ENCODE measurements at places on chromosomes 13 and 19. TPM values are rescaled to one million over a fixed set of nuclear protein-coding genes. Genes with fewer than 3 reads are reported as not detected.
A peak's percentile ranks its signal among the peaks of the same experiment; 100 is the strongest.

DNA sequence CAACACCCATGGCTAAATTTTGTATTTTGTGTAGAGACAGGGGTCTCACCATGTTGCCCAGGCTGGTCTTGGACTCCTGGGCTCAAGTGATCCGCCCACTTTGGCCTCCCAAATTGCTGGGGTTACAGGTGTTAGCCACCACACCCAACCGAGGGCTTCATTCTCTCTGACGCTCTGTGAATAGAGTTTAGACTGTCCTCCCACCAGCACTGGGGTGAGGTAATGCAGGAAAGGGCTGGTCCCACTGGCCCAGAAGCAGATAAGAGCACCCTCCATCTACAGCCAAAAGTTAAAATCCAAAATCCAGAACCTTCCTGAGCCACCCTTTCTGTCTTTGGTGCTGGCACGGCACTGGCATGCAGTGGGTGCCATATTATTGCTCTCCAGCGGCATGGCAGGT, 31.8 kb upstream of the HOMER3 start:
- no peak for DNase-seq

DNA sequence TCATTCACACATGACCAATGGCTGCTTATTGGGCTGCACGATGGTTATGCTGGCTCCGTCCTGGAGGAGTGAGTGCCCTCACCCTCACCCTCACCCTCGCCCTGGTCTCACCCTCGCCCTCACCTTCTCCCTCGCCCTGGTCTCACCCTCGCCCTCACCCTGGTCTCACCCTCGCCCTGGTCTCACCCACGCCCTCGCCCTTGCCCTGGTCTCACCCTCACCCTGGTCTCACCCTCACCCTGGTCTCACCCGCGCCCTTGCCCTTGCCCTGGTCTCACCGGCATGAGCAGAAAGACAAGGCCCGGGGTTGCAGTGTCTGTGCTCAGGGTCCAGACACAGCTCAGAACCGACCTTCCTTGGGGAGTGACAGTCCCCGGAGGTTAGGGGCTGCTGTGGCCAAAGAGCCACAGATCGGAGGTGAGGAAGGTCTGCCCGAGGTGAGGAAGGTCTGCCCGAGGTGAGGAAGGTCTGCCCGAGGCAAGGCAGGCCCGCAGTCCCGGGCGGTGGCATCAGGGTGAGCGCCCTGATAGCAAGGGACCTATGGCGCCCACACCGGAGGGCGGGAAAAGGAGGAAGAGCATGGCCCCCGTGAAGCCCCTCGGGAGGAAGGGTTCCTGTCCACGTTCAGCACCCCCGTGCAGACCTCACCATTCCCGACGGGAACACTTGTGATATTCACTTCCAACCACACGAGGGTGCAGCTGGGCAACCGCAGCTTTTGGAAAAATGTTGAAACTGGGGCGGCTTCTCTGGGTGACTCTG, 65.6 kb downstream of the MCF2L start:
- DNase-seq = no peak

DNA sequence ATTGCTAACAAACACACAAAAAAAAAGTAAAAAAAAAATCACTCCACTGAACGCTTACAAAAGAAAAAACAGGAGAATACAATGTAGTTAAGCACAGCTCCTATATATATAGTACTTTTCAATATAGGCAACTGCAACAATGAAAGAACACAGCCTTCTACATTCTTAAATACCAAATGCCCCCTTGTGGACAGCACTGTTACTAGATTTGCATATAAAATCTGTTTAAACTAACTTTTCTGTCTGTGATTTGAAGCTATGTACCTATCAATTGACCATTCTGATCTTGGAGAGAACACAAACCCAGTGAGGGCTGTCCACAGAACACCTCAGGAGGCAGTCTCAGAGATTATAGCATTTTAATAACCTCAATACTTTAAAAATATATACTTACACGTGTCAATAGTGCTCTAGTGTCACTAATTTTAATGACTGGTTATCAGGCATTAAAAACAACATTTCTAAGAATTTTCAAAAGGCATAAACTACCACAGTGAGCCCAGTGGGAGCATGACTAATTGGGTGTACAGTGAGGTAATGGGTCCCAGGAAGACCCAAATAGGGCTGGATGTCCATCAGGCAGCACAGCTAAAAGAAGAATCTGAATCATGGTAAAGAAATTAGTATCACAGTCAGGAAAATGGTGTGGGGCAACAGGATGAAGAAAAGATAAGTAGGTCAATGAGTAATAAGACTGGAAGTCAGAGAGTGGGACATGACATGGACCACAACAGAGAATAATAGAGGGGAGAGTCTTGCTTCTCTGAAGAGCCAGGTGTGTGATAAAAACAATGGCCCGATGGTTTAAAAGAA, 22.2 kb downstream of the CCDC169 start:
- DNase-seq = peak; percentile 16

DNA sequence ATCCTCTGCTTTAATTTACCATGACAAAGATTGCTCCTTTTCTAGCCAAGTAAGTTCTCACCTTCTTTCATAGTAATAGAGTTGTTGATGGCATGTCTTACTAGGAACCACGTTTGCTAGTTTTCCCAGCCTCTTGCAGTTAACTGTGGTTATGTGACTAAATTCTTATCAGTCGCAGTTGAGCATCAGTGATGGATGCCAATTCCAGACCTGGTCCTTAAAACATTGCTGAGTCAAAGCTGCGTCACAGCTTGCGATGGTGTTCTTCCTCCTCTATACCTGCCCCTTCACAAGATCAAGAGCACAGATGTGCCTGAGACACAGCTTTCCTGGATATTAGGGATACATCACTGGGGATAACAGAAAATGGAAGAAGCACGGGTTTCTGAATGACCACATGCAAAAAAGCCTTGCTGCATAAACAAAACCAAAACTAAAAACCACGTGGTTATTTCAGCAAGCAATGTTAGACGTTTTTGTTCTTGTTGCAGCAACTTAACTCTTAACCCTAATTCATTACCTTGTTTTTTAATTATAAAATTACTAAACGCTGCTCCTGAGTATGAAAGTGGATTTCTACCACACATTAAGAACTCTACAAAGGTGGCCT, 97.6 kb upstream of the DACH1 start:
- DNase-seq = no peak

GRCh38 chr19:55441692-55442321, 1.3 kb downstream of the SHISA7 start:
- no peak for DNase-seq

Gene ARHGAP45
- 36.7 TPM for total RNA-seq

Gene CNFN
- not detected for total RNA-seq

Gene UNC13A
- 0.06 TPM for total RNA-seq

Gene ITGBL1
- not detected for total RNA-seq

Data from Caki2 (cell line).